ENCODE measurements at places on chromosomes 7 and 10. TPM values are rescaled to one million over a fixed set of nuclear protein-coding genes. Genes with fewer than 3 reads are reported as not detected.
A peak's percentile ranks its signal among the peaks of the same experiment; 100 is the strongest.

GRCh38 chr7:43729214-43729923, at the start of gene COA1:
TSS of gene COA1 (minus strand) at chr7:43729523. CDS start at chr7:43648614, 80,909 bp downstream.
- peaks cover 12% of the 10 kb centered on the region for H3K4me1 ChIP-seq
- peak within 1 kb of the TSS; percentile 96 for H3K4me3 ChIP-seq
- no peaks in the 10 kb centered on the region for H3K36me3 ChIP-seq
- H3K27me3 ChIP-seq, result no peaks in the 10 kb centered on the region

- H3K4me3 ChIP-seq, result no peak overlapping the region
- no peak overlapping the region for H3K27ac ChIP-seq
- H3K27me3 ChIP-seq, result no peaks in the 10 kb centered on the region
- DNase-seq, result no peak
- no peaks in the 10 kb centered on the region for H3K36me3 ChIP-seq
Observed at GRCh38 chr10:63770523-63770922, 249.3 kb downstream of the REEP3 start.

- H3K27me3 ChIP-seq, result no peaks in the 10 kb centered on the region
- no peak overlapping the region for H3K4me3 ChIP-seq
- no peak for DNase-seq
Observed at GRCh38 chr7:18235819-18236218, 208.2 kb upstream of the PRPS1L1 start.

Gene CYP2C18
- not detected for total RNA-seq

Gene VGF
- total RNA-seq, result not detected

- H3K27me3 ChIP-seq, result peaks cover 84% of the 10 kb centered on the region
- DNase-seq, result no peak
- H3K27ac ChIP-seq, result no peak overlapping the region
- H3K4me1 ChIP-seq, result peaks cover 24% of the 10 kb centered on the region
- no peak overlapping the region for H3K4me3 ChIP-seq
Observed at GRCh38 chr10:123142701-123143161, 5.2 kb upstream of the HMX2 start.

DNA sequence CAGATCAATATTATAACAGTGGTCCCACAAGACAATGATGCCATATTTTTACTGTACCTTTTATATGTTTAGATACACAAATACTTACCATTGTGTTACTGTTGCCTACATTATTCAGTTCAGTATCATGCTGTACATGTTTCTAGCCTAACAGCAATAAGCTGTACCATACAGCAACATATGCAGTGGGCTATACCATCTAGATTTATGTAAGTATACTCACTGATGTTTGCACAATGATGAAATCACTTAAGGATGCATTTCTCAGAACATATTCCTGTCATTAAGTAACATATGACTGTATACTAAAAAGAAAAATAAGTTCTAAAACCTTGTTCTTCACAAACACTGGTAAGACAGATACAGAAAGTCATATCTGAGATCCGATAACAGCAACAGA, 468.6 kb upstream of the SEMA3A start:
- H3K4me1 ChIP-seq, result peaks cover 7% of the 10 kb centered on the region
- H3K36me3 ChIP-seq, result no peaks in the 10 kb centered on the region
- H3K4me3 ChIP-seq, result peak overlapping the region; percentile 45

Gene ADD3
- total RNA-seq, result 659 TPM

Gene ANLN
- 2.2 TPM for total RNA-seq

Gene GIMAP8
- 13.4 TPM for total RNA-seq

- peaks cover 5% of the 10 kb centered on the region for H3K4me1 ChIP-seq
- peaks cover 6% of the 10 kb centered on the region for H3K36me3 ChIP-seq
- no peak for DNase-seq
- H3K27me3 ChIP-seq, result no peaks in the 10 kb centered on the region
- no peak overlapping the region for H3K27ac ChIP-seq
Observed at GRCh38 chr10:79191951-79192676, 123.3 kb downstream of the ZMIZ1 start.

- no peak for DNase-seq
- H3K4me1 ChIP-seq, result peaks cover 6% of the 10 kb centered on the region
- H3K4me3 ChIP-seq, result no peak overlapping the region
- no peak overlapping the region for H3K27ac ChIP-seq
- no peaks in the 10 kb centered on the region for H3K36me3 ChIP-seq
- H3K27me3 ChIP-seq, result no peaks in the 10 kb centered on the region
Observed at GRCh38 chr10:26556748-26557640, 118.9 kb downstream of the APBB1IP start.

DNA sequence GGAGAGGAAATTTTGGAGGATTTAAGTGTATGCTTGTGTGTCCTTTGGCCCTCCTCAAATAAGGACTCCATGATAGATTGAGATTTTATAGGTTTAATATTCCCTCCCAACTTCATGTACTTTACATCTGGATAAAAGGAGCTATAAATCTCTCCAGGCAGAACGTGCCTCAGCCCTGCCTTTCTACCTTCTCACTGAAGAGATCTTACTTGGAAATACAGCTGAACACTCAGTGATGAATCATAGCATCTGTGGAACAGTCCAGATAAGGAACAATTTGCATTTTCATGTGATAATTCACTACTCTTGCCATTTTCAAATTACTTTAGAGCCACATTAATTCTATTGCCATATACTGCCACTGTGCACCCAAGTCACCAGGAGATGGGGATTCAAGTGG, 364.6 kb upstream of the PODXL start:
- no peaks in the 10 kb centered on the region for H3K4me1 ChIP-seq
- H3K27me3 ChIP-seq, result no peaks in the 10 kb centered on the region

- no peak for DNase-seq
- H3K27ac ChIP-seq, result no peak overlapping the region
- no peaks in the 10 kb centered on the region for H3K27me3 ChIP-seq
- H3K4me1 ChIP-seq, result peaks cover 39% of the 10 kb centered on the region
- no peak overlapping the region for H3K4me3 ChIP-seq
Observed at GRCh38 chr7:30434140-30434799, 44.3 kb downstream of the NOD1 start.

- no peaks in the 10 kb centered on the region for H3K4me1 ChIP-seq
- H3K27me3 ChIP-seq, result no peaks in the 10 kb centered on the region
- DNase-seq, result no peak
- no peak overlapping the region for H3K4me3 ChIP-seq
- H3K27ac ChIP-seq, result no peak overlapping the region
Observed at GRCh38 chr7:90920336-90920735, 324.2 kb downstream of the CDK14 start.

Gene TAC1
- total RNA-seq, result 13.8 TPM

- no peaks in the 10 kb centered on the region for H3K36me3 ChIP-seq
- no peaks in the 10 kb centered on the region for H3K4me1 ChIP-seq
- H3K27ac ChIP-seq, result no peak overlapping the region
Observed at GRCh38 chr10:71063401-71063800, 149.0 kb upstream of the UNC5B start.

- no peaks in the 10 kb centered on the region for H3K4me1 ChIP-seq
- DNase-seq, result no peak
- H3K36me3 ChIP-seq, result no peaks in the 10 kb centered on the region
- H3K27me3 ChIP-seq, result no peaks in the 10 kb centered on the region
- no peak overlapping the region for H3K4me3 ChIP-seq
Observed at GRCh38 chr7:43779045-43779812, 20.7 kb downstream of the BLVRA start.

- no peaks in the 10 kb centered on the region for H3K36me3 ChIP-seq
- H3K27me3 ChIP-seq, result no peaks in the 10 kb centered on the region
- no peak overlapping the region for H3K27ac ChIP-seq
Observed at GRCh38 chr7:153061910-153062528, 302.5 kb downstream of the ACTR3B start.

DNA sequence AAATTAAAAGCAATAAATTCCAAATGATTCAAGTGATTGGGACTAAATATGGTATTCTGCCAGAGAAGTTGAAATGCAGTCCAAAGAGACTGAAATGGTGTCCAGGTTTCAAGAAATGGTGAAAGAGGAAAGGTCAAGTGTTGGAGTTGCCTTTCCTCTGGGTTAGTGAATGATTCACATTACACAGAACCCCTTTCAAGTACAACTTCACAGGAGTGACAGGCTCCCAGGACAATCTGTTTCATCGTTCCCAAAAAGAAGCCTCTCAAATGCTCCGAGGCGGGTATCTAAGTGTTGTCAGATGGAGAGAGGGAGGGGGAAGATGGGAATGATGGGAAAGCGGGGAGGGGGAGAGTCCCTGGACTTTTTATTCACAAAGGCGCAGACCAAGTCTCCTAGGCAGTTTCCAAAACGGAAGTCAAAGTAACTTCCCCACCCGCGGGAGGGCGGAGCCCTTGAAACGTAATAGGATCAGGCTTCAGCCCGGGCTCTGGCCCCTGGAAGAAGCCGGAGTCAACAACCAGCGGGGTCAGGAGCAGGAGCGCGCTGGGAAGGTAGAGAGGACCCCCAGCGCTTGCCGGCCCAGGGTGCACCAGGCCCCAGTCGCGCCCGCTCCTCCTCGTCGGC, 754 bp downstream of the SLC25A13 start:
- H3K36me3 ChIP-seq, result no peaks in the 10 kb centered on the region
- H3K4me1 ChIP-seq, result peaks cover 27% of the 10 kb centered on the region
- no peaks in the 10 kb centered on the region for H3K27me3 ChIP-seq
- DNase-seq, result peak; percentile 31
- H3K27ac ChIP-seq, result peak overlapping the region; percentile 90

DNA sequence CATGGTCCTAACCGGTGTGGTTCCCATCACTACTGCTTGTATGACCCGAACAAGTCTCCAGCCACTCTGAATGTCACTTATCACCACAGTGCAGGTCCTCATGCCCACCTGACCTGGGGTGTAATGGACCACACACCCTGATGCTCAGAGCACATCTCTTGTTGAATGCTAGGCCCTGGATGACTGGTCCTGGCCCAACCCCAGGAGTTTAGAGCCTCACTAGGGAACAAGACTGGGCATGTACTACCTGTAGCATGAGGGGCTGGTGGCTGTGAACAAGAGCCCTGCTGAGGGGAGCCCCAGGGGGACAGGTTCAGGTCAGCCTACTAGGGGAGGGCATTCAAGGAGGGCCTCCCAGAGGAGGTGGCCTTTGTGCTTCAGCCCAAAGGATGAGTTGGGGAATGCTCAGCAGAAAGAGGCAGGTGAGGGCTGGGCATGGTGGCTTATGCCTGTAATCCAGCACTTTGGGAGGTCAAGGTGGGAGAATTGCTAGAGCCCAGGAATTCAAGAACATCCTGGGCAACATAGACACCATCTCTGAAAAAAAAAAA, 31.2 kb downstream of the ZMIZ1 start:
- no peak overlapping the region for H3K4me3 ChIP-seq
- no peaks in the 10 kb centered on the region for H3K27me3 ChIP-seq
- H3K4me1 ChIP-seq, result peaks cover 87% of the 10 kb centered on the region
- H3K36me3 ChIP-seq, result no peaks in the 10 kb centered on the region
- DNase-seq, result no peak

Gene RBP4
- total RNA-seq, result 23.3 TPM

Gene ZFAND4
- 40.4 TPM for total RNA-seq

Gene SEMA3D
- 22.8 TPM for total RNA-seq

Gene RHOBTB1
- total RNA-seq, result 19.6 TPM

Gene CALHM3
- not detected for total RNA-seq

Gene HOXA1
- total RNA-seq, result not detected

Gene CH25H
- total RNA-seq, result 5.6 TPM

DNA sequence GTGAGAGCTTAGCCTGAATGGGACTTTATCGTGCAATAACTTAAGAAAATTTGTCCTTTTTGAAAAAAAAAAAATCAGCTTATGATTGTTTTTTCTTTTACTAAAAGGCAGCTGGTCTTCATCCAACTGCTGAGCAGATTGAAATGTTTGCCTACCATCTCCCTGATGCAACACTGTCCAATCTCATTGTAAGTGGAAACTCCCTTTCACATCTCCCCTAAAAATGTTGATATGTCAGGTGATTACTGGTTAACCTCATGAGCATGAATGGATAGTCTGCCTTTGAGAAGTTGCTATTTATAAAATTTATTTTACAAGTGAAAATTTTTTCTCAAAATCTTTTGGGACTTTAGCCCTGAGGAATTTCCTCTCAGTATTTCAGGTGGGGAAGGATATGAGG, 17.8 kb upstream of the HKDC1 start:
- peaks cover 54% of the 10 kb centered on the region for H3K36me3 ChIP-seq
- H3K4me1 ChIP-seq, result no peaks in the 10 kb centered on the region
- no peaks in the 10 kb centered on the region for H3K27me3 ChIP-seq
- DNase-seq, result no peak
- no peak overlapping the region for H3K27ac ChIP-seq

Gene CRPPA
- total RNA-seq, result 1.4 TPM

DNA sequence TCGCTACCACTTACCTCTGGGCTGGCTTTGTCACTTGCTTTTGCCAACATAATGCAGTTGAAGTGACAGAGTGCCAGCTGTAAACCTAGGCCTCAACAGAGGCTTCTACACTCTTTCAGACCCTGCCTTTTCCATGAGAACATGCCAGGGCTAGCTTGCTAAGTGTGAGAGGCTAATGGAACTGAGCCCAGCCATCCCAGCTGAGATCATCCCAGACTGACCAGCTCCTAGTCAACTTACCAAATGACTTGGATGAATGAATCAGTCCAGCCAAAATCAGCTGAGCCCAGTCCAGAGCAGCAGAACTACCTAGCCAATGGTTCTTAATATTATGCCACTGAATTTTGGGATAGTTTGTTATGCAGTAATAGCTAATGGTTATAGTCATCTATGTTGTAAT, 34.7 kb upstream of the MKLN1 start:
- H3K27me3 ChIP-seq, result no peaks in the 10 kb centered on the region
- peak overlapping the region; percentile 42 for H3K27ac ChIP-seq
- peaks cover 12% of the 10 kb centered on the region for H3K4me1 ChIP-seq
- DNase-seq, result peak; percentile 17
- H3K36me3 ChIP-seq, result no peaks in the 10 kb centered on the region

DNA sequence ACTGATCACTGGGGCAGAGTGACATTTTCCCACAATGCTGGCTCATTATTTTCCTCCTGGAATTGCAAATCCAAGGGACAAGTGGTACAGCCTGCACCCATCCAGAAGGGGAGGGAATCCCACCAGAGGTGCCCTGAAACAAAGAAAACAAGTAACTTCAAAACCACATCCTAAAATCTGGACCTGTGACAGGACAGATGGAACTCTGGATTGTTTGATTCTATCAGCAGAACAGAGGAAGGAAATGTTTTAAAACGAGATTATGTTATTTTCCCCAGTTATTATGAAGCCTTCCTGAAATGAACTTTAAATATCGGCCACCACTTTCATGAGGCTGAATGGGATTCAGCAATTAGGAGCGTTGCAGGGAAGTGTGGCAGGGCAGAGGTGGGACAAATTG, 62.2 kb upstream of the ECHDC3 start:
- no peak overlapping the region for H3K27ac ChIP-seq
- no peaks in the 10 kb centered on the region for H3K36me3 ChIP-seq
- H3K4me1 ChIP-seq, result peaks cover 8% of the 10 kb centered on the region
- H3K27me3 ChIP-seq, result no peaks in the 10 kb centered on the region
- H3K4me3 ChIP-seq, result no peak overlapping the region

DNA sequence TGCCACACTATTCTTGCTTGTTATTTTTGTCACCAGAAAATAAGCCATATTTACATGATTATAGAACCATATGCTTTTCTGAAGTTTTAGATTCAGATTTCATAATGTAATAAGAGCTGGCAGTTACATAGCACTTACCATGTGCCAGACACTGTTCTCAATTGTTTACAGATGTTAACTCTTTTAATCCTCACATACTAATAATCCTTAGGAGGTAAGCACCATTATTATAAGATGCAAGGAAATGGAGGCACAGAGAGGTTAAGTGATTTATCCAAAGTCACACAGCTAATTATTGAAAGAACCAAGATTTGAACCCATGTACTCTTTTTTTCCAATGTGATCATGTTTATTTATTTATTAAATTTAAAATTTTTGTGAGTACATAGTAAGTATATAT, 57.2 kb downstream of the CREB5 start:
- peaks cover 13% of the 10 kb centered on the region for H3K4me1 ChIP-seq
- no peaks in the 10 kb centered on the region for H3K36me3 ChIP-seq
- no peak for DNase-seq
- no peaks in the 10 kb centered on the region for H3K27me3 ChIP-seq

Gene NPTX2
- total RNA-seq, result 99.9 TPM

Gene ODAD2
- total RNA-seq, result 0.54 TPM

Gene AKR1C4
- not detected for total RNA-seq

Data from thoracic aorta (tissue), 2 donors.